ENCODE measurements at places on chromosomes 3 and 15.

DNA sequence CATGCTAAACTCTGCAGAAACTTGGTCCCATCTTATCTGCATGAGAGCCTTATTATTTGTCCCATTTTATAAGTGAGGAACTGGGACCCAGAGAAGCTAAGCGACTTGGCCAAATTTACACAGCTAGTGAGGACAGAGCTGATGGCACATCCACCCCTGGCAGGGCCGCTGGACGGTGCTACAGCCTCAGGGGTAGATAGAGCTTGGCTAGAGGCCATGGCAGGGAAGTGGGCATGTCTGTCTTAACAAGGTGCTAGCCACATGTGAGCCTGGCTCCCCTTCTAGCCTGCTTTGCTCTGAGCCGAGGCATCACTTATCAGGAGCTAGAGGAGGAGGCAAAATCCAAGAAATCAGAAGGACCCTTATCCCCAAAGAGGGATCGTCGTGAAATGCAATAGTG is 36.7 kb upstream of the SYNM start:
- DNase-seq = no peak

DNA sequence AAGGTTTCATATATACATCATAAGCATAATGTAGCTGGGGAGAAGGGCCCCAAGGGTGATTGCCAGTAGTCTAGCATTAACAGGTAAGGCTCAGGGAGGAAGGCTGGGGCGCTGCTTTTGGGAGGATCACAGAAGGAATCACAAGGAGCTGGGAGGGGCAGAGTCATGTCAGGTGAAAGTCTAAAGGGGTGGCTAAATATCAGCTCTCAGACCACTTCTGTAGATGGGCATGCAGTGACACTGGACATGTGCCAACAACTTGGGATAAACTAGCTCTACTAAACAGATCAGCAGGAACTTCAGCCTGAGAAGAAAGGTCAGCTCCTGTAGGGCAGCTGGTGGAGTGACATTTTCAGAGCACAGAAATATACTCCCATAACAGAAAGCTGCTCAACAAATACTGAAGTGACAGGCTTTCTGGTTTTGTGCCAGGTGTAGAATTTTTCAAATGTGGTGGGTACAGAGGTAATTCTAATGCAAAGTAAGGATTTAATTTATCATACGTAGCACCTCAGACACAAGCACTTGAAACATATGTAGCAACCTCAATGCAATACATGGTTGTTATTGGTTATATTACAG is 79.4 kb downstream of the PEX5L start:
- DNase-seq = no peak

- DNase-seq = no peak
Observed at GRCh38 chr3:171329746-171330145, 130.5 kb downstream of the TNIK start.

DNA sequence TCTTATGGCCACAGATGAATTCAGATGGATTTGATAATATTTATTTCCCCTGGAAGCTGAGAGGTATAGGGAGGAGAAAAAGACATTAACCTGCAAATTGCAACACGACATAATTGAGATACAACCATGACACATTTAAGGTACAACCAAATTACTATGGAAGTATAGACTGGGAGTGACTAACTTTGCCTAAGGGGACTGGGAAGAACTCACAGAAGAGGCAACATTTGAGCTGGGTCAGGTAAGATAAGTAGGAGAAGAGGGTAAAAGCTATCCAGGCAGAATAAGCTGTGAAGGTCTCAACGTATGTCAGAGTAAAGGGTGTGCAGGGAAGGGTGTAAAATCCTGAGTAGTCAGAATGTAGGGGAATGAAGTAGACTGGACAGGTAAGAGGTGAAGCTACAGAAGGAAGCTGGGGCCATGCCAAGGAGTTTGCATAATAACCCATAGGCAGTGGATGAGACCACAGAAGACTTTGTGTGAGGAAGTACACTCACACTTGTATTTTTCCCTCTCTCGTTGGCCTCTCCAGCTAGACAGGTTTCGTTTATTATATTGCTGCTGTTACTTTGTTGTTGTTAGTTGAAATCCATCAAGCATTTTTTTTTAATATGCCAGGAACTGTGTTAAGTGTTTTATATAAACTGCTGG is 28.0 kb upstream of the PTX3 start:
- no peak for DNase-seq

- no peak for DNase-seq
Observed at GRCh38 chr3:150097588-150097890, 126.8 kb upstream of the PFN2 start.

GRCh38 chr3:5016211-5017161 is 37.2 kb downstream of the BHLHE40 start:
- peak; percentile 22 for DNase-seq

DNA sequence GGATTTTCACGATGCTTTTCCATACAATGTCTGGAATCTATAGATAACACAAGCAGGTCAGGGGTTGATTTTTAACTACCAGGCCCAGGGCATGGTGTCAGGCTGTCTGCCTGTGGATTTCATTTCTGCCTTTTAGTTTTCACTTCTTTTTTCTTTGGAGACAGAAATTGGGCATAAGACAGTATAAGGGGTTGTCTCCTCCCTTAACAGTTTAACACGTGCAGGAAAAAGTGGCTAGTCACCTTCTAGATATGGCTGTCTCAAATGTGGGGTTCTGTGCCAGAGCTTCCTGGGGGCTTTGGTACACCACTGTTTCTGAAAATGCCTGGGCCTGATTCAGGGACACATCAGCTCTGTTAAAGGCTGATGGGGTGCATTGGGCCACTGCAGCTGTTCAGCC is 7.4 kb upstream of the ZNF589 start:
- no peak for DNase-seq

- DNase-seq = no peak
Observed at GRCh38 chr15:92409006-92409405, 15.3 kb downstream of the ST8SIA2 start.

GRCh38 chr3:52218454-52218853 is 7.0 kb downstream of the TLR9 start:
- DNase-seq = no peak

DNA sequence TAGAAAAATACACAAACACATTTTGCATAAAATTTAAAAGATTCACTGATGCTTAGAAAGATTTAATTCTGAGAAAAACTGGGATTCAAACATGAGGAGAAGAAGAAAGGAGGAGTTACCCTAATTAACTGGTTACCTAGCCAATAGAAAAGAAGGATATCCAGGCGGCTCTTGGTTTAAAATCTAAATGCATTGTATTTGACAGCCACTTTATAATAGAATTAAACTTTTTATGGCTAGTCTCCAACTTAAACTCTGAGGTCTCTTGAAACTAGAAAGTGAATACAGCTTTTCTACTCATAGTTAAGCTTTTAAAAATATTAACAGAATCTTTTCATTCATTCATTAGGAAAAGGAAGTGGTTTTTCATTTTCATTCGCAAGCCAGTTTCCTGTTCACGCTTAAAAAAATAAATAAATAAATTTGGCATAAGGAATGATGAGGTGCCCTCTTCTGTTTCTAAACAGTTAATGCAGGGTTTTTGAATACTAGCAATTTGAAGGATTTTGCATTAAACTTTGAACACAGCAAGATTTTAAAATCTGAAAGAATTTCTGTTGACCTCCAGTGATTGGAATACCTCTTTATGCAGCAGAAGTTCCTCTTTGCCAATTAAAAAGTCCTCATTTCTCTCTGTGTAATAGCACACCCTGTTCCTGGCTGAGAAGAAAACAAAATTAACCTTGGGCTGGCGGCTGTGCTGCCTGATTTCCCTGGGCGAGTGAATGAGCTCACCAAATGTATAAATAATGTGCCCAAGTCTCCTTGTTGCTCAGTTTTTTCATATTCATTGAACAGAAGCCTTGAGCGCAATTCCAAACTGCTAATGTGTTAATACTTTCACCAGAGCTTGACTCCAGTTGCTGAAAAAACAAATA is 105.1 kb downstream of the ZMAT3 start:
- no peak for DNase-seq

DNA sequence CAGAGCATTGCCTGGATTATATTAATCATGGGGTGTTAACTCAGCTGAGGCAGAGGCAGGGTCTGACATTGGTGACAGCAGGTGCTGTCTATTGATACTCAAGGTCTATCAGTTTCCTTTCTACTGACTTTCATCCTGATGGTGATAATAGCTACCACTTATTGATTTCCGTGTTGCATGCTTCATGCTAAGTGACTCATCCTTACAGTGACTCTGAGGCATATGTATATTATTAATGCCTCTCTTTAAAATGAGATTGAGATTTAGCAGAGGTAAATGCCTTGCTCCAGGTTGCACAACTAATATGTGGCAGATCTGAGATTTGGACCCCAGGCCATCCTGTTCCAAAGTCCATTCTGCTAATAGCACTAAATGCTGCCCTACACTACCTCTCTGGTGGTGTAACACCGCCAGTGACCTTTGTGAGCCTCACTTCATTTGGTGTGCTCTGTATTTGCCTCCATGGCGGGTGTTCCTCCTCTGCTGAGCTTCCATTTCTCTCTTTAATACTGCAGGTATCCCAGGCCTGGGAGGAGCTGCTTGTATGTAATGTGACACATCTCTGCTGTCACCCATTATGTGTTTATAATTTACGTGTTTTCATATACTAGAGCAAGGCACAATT is 50.4 kb downstream of the GPR171 start:
- DNase-seq = no peak

DNA sequence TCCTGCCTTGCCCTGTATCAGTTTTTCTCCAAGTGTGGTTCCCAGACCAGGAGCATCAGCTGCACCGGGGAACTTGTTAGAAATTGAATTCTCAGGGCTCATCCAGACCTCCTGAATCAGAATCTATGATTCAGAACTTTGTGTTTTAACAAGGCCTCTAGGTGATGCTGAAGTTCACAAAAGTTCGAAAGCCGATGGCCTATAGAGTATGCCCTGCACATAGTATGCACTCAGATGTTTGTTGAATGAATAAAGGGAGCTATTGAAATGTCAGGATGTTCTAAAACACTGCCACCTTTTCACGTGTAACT is 664 bp upstream of the LARP6 start:
- no peak for DNase-seq

DNA sequence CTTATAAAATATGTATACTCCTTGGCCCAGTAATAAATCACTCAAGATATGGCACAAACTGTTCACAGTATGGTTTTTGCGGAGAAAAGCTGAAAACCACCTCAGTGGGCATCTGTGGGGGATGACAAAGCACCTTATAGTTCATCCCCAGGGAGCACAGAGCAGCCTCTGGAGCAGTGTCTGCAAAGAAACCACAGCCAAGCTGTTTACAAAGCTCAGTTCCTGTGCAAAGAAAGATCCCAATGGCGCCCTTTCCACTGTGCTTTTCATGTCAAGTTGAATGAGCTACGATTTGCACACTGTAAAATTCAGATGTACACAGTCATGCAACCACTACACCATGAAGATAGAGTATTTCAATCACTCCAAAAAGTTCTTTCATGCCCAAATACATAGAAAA is 2.5 kb upstream of the EFCC1 start:
- DNase-seq = no peak

DNA sequence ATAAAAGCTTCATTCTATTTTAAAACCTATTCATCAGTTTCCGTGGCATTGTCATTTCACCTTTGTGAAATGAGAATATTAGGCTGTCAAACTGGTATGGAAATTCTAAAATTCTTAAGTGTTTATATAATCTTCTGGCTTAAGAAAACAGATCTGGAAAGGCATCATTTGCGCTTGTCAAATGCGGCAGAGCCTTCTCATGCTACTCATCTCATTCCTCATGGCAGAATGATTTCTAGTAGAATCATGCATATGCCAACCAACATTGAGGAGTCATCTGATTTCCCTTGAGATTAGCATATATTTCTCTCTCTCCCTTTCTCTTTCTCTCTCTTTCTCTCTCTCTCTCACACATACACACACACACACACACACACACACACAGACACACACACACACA is 48.8 kb downstream of the STRIT1 start:
- no peak for DNase-seq

DNA sequence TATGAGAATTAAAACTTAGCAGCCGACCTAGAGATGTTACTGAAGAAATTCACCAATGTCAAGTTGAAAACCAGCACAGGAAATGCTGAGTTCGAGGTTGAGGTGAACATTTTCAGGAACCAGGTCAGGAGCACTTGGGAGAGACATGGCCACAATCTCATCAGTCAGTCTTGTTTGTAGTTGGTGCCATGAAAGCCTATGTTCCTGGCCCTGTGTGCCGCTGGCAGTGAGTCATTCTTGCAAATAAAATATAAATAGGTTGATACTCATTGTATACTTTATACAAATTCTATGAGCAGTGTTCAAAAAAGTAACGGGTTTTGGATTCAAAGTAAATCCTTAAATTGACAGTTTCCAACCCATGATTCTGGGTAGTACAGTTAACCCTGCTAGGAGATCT is 1.5 kb upstream of the FSIP1 start:
- no peak for DNase-seq

DNA sequence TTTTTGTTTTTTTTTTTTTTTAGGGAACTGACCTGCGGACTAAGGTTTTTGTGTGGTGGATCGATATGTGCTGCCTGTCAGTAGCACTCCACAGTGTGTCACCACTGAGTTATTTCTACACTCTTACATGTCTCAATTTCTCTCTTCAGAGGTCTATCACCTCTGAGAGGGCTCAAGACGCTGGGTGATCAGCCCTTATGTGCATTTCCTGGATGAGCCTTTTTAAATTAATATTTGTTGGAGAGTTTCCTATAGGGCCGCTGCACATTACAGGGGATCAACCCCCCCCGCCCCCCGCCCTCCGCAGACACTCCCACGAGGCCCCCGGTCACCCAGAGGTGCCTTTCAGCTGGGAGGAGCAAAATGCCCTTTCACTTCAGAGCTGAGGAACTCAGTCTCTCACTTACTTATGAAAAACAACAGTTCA is 34.5 kb upstream of the AP4E1 start:
- DNase-seq = no peak

- no peak for DNase-seq
Observed at GRCh38 chr3:155227141-155227540, 66.3 kb downstream of the STRIT1 start.
